ENCODE measurements at places on chromosomes 12 and 14.

DNA sequence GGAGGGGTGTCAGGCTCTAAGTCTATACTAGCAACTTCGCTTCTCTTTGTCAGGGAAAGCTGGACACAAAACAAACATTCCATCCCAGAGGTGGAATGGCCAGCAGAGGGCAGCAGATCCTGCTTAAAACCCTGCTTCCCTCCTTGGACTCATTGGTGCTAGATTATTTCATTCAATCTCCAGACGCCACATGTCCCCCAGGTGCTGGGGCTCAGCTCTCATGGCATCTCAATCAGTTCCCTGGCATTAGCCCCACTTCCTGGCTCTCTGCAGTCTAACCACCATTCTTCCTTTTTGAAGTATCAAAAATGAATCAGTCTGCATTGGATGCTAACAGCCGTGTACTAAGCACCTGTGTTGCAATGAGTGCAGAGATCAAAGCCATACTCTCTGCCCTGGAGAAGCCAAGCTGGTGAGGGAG lies 8.1 kb upstream of the PPP1R1A start:
- no peak for DNase-seq

DNA sequence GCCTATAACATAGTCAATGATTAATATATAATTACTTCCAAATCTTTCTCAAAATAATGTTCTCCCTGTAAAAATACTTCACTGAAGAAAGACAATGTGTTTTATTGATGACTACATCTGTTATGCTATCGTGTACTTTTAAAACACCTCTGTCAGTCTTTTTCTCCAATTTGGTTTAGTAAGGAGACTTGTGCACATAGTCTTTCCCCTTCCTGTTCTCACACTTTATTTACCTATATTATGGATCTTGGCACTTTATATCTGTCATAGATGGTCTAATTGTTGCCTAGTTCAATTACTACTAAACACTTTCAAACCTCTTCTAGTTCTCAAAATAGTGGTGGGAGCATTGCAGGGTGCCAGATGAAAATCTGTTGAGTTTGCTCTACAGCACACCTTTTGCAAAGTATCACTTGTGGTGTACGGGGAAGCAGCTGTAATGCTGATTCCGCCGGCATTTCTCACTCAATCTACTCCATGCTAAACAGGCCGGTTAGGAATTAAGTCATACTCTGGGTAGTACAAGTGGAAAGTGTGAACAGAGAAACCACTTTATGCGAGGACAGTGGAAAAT lies 1.1 kb upstream of the INSM2 start:
- DNase-seq: no peak

GRCh38 chr12:72246370-72246769 lies 25.8 kb upstream of the TRHDE start:
- DNase-seq: no peak

DNA sequence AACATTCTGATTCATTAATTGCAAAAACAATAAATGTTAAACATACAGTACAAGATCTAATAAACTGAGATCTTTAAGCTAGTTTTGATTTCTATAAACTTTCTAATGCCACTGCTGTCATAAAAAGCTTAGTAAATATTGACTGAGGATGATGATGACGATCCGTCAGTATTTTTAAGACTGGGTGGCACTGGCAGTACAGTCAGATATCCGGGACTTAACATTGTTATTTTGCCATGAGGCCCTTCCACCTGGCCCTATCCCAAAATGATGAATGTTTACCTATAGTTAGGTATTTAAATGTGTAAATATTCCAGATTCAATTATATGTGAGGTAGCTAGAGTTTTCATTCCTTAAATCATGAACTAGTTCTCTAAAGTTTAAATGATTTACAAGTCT lies 158.5 kb downstream of the FOXA1 start:
- DNase-seq: no peak

- no peak for DNase-seq
These were observed 45.0 kb downstream of the SLCO1A2 start for GRCh38 chr12:21289698-21290097.

DNA sequence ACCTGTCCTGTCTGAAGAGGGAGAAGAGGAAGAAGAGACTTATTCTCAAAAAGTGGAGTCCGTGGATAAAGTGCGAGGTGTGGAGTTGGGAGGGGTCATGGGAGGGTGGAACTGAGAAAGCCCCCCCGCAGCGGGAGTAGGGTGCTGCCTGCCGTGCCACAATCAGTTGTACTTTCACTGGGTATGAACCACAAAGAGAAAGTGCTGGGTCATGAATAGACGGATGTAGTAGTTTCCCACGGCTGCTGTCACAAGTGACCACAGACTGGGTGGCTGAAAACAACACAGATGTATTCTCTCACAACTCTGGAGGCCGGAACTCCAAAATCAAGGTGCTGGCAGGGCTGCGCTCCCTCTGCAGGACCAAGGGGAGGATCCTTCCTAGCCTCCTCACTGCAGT lies 5.5 kb downstream of the DNAH10 start:
- no peak for DNase-seq

GRCh38 chr14:50936882-50937281 lies 7.4 kb downstream of the PYGL start:
- no peak for DNase-seq

DNA sequence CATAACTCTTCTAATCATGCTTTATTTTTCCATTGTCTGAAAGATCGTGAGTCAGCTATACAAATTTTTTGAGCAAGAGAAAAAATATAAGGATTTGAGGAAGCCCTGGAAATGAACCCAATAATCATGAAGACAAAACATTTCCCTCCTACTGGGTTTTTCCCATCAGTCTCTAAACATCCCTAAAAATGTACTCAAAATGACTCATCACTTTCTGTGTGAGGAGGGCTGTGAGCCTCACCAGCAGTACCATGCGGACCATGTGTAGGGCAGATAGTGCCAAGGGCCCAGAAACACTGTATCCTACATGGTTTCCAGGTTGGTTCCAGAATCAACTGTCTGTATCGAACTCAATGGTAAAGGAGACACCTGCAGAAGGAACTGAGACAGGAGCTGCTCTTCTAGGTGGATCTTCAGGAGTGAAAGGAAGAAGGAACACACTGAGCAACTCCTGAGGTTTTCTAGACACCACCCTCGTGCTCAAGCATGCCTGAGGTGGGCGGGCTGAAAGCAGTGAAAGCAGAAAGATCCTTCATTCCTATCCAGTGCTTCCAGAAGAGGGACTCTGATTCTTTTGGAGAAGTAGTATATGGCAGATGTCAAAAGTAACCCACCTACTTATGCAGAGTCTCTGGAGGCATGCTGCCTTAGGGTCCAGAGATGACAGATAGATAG lies 48.6 kb upstream of the RHOJ start:
- no peak for DNase-seq

GRCh38 chr12:14216405-14217294 lies 148.8 kb upstream of the ATF7IP start:
- no peak for DNase-seq

DNA sequence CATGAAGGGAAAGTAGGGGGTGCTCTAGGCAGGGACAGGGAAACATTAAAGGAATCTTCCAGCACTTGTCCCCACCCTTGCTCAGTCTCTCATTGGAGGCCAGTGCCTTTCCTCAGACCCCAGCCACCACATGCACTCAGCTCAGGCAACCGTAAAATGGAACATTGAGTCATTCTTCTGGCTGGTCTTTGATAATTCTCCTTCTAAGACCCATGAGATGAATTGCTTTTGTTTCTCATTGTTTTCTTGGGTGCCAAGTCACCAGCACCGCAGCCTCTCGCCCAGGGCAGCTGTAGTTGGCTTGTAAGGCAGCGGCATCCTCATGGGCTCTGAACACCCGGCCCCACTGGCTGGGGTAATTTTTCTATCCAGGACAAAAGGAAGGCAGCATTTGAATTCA lies 108.2 kb downstream of the PHETA1 start:
- no peak for DNase-seq

DNA sequence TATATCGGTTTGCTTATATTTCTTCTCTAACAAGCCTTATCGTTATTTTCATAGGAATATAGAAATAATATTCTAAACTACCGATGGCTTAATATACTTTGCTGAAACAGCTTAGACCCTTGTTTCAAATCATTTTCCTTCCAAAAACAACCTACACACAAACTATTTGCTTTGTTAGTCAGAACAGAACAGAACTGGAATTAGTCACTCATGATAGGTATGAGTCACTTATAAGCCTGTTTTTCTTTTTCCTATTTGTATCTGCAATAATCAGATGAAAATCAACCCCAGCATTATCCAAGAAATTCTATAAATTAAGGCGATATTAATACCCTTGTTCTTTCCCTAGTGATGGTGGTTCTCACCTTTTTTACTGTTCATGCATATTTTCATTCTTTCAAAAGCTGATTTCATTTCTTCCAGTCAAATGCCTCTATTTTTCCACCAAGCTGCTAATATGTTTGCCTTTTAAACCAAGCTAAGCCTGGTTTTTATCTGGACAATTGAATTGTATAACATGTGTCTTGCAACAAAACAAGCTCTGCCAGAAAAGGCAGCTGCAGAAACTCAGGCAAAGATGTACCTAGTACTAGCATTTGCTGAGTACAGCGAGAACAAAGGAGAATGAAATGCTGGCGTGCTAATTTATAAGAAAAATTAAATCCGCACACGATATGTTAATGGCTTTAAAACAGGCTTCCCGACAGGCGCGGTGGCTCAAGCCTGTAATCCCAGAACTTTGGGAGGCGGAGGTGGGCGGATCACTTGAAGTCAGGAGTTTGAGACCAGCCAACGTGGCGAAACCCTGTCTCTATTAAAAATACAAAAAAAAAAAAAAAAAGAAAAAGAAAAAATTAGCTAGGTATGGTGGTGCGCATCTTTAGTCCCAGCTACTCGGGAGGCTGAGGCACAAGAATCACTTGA lies 1418.2 kb downstream of the AACS start:
- DNase-seq: no peak

DNA sequence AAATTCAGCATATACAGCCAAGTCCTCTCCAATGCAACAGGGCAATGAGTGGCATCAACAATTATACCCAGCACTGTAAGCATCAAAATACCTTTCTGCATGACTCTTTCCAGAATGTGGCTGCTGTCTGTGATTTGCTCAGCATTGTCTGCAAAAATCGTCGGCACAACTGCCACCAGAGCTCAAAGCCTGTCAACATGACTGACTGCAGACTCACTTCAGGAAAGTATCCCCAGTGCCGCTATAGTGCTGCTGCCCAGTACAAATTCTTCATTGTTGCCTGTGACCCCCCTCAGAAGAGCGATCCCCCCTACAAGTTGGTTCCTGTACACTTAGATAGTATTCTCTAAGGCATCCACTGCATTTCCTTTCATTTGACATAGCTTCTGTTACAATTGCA lies 735 bp downstream of the RNASE6 start:
- DNase-seq: no peak

DNA sequence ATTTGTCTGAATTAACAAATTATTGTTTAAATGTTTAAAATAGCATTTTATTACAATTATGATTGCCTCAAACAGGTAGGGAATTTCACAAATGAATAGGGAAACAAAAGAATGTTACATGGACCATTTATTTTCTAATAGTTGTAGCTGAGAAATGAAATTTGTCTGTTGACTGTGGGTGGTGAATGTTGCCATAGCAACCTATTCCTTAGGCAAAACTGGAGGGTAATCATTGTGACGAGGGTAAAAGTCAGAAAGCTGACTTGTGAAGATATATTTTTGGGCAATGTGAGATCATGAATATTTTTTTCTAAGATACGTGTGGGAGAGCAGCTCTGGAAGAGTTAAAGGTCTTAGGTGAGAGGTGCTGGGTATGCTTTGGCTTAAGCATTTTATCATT lies 24.2 kb upstream of the CLEC14A start:
- no peak for DNase-seq

All from left forelimb (tissue), 1 donor.